CD4-positive, alpha-beta T cell treated with Interleukin-15 for 4 hours (primary cell): ENCODE measurements at places on chromosomes 13 and 19.

DNA sequence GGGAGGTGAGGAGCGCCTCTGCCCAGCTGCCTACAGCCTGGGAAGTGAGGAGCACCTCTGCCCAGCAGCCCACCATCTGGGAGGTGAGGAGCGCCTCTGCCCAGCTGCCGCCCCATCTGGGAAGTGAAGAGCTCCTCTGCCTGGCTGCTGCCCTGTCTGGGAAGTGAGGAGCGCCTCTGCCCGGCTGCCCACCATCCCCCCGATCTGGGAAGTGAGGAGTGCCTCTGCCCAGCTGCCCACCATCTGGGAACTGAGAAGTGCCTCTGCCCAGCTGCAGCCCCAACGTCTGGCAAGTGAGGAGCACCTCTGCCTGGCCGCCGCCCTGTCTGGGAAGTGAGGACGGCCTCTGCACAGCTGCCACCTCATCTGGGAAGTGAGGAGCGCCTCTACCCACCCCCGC, 64.3 kb downstream of the ZNF708 start:
- DNase-seq, result no peak

- no peak for DNase-seq
Observed at GRCh38 chr19:29315556-29316190, 102.7 kb upstream of the UQCRFS1 start.

- peak; percentile 47 for DNase-seq
Observed at GRCh38 chr19:1837625-1838105, 10.6 kb downstream of the REXO1 start.

- no peak for DNase-seq
Observed at GRCh38 chr13:95926231-95926630, 127.0 kb downstream of the UGGT2 start.

- no peak for DNase-seq
Observed at GRCh38 chr13:75445717-75446499, 36.1 kb downstream of the TBC1D4 start.

GRCh38 chr19:8571006-8571411, 6.2 kb downstream of the MYO1F start:
- peak; percentile 70 for DNase-seq

DNA sequence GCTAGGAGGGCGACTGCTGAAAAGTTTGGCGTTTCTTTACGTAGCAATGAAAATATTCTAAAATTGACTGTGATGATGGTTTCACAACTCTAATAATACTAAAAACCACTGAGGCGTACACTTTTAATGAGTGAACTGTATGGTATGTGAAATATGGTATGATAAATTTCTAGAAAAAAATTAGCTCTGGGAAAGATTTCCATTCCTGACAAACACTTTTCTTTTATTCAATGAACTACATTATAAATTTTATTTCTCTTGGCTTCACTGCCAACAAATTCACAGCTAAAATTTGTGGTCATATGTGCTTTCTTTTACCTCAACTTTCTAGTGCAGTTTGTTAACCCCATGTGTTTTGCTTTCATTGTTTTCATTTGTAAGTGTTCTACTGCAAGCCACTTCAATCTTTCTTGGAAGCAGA, 11.1 kb downstream of the ZC3H13 start:
- no peak for DNase-seq

- no peak for DNase-seq
Observed at GRCh38 chr13:109255141-109255856, 531.1 kb downstream of the IRS2 start.

DNA sequence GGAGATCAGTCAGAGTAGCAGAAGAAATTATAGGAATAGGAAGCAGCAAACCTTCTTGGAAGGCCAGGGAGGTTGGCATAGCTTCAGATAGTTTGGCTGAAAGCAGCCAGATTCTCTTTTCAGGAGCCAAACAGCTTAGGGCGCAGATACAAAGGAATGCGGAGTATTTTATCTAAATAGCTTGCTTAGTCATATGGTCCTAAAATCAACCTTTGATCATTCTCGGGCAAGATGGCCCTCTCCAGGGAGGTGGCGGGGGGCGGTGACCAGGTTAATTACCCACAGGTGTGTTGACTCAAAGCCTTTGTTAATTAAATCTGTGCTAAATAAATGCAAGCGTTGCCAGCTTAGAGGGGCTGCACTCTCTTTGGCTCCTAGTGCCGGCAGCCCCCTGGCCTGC, 12.5 kb upstream of the NCR1 start:
- DNase-seq, result no peak

DNA sequence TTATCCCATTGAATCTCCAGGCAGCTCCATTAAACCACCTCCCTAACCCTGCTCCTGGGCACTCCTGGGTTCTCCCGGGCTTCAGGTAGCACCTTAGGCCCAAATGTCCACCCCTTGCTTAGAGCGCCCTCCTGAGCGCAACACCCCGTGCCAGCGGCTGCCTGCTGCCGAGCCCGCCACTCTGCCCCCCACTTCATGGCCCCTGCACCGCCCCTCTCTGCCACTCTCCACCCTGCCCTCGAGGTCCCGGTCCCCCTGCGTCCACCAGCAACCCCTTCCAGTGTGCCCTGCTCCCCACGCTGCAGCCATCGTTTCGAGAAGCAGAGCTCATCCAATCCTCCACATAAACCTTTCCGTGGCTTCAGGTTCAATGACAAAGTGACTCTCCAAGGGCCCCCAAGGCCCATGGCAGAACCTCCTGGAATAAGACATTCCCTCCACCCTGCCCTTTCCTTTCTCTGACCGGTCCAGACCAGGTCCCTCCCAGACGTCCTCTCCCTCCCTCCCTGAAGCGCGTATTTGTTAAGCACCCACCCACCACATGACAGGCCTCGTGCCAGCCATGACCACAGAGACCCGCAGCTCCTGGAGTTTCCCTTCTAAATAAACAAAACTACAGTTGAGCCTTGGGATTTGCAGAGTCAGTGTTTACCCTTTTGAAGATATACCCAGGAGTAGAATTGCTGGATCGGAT, 66.6 kb downstream of the ARHGEF18 start:
- DNase-seq, result no peak

DNA sequence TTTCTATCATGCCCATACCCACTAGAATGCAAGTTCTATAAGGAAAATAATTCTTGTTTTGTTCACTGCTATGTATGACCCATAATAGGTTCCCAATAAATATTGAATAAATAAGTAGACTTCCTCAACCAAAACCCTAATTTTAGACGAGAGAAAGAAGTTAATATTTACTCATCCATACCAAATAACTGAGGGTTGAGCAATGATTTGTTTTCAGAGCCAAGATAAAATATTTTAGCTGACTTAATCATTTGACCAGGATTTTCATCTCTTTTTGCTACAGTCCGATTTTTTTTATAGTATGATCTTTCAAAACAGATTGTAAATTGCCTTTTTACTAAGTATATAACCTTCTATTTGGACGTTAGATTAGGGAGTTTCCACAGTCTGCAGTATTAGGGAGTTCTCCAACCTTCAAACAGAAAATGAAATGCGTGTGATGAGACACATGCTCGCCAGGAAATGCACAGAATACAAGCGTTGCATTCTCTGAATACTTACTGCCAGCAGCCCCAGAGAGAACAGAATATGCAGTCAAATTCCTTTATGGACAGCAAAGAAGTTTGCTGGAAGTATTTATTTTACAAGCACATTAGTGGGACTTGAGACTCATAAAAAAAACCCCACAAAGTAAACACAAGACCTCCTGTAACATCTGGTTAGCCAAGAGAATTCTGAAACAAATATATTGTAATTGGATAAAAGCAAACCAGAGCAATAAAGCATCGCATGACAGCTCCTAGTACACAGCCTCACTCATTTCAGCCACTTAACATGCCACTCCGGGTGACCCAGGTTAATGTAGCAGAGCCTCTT, 230.0 kb downstream of the MYO16 start:
- no peak for DNase-seq

GRCh38 chr19:12751635-12752034, at the start of gene BEST2:
TSS of gene BEST2 (plus strand) at chr19:12751791. CDS start at chr19:12752593, 802 bp downstream.
- DNase-seq, result no peak

DNA sequence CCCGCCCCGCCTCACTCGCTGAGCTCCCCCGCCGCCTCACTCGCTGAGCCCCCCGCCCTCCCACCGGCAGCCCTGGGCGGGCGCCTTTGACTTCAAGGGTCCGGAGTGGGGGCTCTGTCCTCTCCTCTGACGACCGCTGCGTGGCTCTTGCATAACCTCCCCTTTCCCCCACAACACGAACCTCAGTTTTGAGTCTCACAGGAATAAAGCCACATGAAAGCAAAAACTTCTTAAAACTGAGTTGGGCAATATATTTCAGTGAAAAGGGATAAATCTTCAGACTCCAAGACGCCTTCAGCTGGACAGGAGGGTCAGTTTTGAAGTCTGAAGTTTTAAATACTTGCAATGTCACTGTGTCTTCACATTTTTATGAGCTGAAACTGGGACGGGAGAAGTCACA, 70.6 kb upstream of the C13orf46 start:
- DNase-seq, result no peak

DNA sequence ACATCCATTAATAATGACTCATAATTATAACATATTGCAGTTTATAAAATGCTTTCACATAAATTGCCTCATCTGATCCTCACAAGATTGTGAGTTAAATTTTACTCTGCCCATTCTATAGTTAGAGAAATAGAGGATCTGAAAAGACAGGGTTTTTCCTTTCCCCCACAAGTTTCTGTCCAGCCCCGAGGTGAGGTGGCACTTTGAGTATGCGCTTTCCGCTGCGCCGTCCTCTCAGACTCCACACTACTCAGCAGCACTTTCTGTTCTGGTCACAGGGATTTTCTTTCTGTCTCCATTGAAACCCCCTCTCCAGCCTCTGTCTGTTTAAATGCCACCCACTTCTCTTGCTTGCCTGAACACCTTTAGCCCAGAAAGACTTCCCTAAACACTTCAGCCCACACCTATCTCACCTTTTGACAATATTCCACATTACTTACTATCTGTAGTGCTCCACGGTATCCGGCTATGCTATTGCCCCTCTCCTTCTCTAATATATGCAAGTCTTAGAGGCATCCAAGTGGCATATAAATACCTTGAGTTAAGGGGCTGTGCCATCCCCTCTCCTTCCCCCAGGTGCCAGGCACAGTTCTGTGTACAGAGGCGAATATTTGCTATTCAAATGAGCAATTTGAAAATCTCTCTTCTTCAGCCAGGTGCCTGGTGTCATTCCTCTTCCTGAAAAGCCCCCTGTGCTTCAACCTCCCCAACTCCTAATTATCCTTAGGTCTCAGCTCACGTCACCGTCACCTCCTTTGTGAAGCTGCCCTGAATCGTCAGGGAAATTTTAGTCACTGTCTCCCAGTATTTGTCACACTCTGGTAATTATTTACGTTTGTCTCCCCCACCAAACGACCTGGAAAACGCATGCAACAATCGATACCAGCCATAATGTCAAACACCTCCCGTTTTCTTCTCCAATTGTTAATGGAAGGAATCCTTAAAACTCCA, 268.7 kb downstream of the NHLRC3 start:
- no peak for DNase-seq

DNA sequence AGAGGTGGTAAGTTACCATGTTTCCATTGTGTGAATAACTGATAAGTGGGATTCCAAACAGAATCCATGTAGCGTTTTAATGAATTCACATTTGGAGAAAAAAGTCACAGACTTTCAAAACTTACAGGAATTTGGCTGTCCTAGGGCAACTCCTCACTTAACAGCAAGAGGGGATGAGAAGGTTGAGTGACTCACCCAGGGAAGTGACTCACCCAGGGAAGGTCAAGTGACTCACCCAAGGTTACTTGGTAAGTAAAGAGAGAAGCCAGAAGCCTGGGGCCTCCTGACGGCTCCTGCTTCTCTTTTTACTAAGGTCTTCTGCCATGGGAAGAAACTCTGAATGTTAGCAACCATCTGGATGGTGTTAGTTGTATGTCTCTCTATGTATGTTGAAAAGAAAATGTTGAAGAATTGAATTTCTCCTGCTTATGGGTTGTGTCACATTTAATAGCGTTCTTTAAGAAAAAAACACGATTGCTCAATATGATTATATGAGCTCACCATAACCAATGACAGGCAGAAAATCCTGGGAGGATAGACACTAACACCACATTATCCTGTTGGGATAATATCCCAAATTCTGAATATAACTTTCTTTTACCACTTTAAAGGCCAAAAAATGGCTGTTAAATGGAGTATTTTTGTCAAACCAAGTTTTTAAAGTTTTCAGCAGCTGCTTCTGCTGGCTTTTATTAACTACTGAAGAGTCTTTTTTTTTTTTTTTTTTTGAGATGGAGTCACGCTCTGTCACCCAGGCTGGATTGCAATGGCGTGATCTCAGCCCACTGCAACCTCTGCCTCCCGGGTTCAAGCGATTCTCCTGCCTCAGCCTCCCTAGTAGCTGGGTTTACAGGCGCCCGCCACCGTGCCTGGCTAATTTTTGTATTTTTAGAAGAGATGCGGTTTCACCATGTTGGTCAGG, 195.6 kb downstream of the GGACT start:
- peak; percentile 61 for DNase-seq

DNA sequence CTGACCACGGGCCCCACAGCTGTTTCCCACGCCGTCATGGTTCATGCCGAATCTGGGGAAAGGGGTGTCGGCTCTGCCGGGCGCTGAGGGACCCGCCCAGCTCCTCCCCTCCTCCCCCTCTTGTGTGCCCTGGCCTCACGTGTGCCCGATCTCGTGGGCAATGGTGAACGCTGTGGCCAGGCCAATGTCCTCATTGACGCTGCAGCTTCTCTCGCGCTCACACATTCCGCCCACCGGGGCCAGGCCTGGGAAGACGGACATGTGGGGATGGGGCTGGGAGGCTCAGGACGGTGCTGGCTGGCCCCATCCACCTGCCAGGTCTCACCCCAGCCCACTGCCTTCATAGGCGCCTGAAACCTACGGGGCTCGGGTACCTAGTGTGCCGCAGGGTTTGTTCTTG, 14.3 kb downstream of the ADAMTS10 start:
- DNase-seq, result no peak

DNA sequence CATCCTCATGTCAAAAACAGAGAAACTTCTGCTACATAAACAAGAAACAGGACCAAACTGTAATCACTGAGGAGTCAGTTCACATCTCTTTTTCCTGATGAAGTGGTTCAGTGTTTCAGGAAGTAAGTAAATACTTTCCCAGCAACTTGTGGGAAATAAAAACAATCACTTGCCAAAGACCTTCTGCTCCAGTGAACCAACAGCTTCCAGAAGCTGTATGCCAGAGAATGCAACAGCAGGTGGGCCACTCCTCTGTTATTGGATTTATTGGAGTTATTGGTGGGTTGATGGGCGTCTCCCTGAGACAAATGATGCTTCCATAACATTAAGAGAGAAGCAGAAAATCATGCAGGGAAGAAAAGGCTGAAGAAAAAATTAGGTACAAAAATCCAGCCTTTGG, 9.9 kb downstream of the SLC6A16 start:
- DNase-seq, result no peak

DNA sequence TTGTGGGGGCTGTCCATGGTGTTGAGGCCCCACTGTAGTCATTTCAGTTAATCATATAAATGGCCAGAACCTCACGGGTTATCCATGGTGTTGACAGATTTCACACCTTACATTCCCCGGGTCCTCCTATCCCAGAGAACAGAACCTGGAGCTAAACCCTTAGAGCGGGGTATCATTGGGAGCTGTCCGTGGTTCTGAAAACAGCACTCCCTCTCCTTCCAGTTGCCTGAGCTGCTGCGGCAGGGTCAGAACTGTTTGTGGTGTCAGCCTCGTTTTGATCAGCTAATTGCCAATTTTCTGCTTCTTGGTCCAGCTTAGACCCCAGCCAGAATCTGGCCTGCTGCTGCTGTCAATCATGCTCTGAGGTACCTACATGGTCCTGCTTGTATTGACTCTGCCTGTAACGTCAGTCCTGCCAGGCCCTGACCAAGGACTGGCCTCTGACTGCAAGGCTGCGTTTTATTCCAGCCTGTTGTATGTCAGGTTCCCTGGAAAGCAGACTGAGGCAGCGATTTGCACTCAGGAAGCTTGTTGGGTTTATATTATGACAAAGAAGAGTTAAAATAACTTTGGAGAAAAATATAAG, 55.8 kb upstream of the KCTD15 start:
- no peak for DNase-seq

GRCh38 chr13:108494991-108495645, 134.3 kb upstream of the MYO16 start:
- DNase-seq, result no peak
